ENCODE measurements at places on chromosomes 3 and 15.
A peak's percentile ranks its signal among the peaks of the same experiment; 100 is the strongest.

DNA sequence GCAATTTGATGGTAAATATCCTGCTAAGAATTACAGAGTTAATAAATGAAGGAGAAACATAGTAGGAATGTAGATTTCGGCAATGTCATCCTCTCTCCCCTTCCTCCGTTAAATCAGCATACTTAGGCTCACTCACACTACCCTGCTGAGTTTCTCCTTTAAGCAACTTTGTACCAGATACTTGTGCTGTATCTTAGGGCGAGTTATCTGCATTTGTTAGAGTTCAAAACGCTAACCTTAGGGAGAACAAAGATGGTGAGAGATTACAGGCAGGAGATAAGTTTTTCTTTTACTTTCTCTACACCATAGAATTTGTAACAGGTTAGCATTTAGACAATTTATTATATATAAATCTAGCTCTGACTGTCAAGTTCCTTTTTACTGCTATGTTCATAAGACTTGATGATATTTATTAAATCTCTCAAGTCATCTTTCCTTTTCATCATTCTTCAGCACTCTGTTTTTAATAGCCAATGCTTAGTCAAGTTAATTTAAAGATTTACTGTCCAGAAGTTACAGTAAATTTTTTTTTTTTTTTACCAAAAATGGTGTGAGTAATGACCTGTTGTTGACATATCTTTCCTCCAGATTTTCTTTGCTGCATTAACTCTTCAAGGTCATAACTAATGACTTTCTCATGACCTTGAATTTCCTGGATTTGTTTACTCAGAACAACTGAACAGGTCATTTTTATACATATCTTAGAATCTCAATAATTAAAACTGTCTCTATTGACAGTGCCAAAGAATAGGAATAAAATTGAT is 22.2 kb downstream of the SUCNR1 start:
- DNase-seq = no peak

DNA sequence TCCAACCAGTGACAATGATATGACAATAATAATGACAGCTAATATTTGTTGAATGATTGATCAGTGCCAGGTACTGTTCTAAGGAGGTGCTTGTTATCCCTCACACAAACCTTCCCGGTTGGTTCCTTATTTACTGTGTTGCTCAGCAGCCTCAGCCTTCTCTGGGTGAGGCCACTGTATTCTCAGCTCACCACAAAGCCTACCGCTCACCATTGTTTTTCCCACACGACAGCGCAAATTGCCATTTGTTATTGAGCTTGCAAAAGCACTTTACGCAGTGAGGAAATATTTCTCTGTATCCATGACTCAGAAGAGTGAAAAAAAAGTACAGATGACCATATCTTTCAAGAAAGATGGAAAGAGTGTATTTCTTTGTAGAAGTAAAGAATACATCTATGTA is 49.5 kb upstream of the PDZRN3 start:
- no peak for DNase-seq

DNA sequence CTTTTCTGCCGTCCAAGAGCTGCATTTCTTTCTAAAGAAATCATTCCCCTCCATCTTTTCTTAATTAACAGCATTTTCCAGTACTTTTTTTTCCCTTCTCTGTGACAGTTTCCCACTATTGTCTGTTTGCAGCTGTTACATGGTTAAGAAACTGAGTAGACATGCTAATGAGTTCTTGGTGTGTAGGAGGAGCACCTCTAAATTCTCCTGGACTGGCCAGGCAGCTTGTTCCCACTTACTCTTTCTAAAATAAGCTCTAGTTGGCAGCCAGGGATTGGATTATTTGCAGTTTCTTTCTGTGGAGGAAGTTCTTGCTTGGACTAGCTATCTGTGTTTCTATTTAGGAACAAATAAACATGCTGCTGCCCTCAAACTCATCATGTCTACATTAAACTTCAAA is 235.1 kb upstream of the GAP43 start:
- no peak for DNase-seq

DNA sequence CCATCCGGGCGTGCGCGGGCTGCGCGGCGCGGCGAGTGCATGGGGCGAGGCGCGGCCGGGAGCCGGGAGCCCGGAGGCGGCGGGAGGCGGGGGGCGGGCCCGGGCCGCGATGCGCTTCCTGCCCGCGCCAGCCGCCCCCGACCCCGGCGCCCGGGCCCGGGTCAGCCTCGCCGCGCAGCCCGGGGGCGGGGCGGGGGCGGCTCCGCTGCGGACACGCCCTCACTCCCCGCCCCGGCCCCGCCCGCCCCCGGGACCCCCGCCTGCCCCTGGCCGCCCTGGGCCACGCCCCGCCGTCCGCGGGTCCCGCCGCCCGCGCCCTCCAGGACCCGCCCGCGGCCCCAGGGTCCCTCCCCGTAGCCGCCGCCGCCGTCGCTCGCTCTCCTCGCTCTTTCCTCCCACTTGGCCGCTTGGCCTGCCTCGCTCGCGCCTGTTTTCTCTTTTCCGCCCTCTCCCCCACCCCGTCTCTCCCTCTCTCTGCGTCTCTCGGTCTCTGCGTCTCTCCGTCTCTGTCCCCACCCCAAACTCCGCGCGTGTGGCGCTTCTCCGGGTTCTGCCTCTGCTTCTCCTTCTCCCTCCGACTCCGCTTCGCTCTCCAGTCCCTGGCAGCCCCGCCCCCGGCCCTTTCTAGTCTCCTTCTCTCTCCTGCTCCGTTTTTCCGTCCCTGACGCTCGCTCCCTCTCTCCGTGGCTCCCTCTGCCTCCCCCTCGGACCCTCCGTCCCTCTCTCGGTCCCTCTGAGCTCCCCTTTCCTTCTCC is at the start of gene PLXND1:
Gene PLXND1, minus strand, starts transcription at position 41 of the 755 bp plus-strand sequence. Its CDS starts 37 bp downstream, at position 4.
- peak; percentile 93 for DNase-seq

DNA sequence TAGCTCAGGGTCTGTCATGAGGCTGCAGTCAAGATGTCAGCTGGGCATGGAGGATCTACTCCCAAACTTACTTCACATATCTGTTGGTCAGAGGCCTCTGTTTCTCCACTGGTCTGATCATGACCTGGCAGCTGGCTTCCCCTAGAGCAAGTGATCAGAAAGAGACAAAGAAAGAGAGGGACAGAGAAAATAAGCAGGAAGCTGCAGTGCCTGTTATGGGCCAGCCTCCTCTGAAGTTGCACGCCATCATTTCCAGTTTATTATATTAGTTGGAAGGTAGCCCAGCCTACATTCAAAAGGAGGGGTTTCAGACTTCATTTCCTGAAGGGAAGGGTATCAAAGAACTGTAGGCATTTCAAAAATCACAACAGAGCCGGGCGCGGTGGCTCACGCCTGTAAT is 5.0 kb upstream of the RPP25 start:
- DNase-seq = no peak

DNA sequence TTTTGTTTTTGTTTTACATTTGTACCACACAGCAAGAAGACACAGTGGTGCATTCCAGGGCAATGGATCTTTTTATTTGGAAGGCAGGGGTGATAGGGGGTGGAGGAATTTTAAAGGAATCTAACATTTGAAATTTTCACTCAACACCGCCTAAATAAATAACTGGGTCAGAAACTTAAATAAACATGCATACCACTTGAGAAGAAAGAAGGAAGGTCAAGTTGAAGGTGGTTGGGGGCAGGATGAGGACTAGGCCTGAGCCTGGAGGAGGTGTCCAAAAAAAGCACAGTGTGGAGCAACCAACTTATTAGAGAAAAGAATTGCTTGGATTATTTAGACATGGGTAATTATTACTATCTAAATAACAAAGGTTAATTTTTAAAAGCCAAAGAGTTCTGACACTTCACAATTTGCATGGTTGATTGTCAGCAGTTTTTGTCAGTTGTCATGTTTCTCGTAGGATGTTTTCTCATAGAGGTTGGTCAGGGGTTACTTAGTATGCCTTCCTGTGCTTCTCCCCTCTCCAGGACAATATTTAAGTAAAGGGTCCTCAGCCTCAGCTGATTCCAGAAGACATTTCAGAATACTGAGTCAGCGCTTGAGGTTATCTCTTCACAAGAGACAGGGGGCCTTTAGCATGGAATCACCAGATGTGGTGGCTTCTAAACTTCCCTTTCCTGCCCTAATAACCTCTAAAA is 173.7 kb upstream of the SLC2A2 start:
- no peak for DNase-seq

- DNase-seq = no peak
Measured at GRCh38 chr3:184567946-184568559, 6.5 kb downstream of the EPHB3 start.

- no peak for DNase-seq
Measured at GRCh38 chr3:168806871-168807270, 711.1 kb upstream of the GOLIM4 start.

GRCh38 chr3:79881431-79881830 is 113.6 kb upstream of the ROBO1 start:
- DNase-seq = no peak

- peak; percentile 93 for DNase-seq
Measured at GRCh38 chr3:11568503-11569155, 75.1 kb downstream of the VGLL4 start.

DNA sequence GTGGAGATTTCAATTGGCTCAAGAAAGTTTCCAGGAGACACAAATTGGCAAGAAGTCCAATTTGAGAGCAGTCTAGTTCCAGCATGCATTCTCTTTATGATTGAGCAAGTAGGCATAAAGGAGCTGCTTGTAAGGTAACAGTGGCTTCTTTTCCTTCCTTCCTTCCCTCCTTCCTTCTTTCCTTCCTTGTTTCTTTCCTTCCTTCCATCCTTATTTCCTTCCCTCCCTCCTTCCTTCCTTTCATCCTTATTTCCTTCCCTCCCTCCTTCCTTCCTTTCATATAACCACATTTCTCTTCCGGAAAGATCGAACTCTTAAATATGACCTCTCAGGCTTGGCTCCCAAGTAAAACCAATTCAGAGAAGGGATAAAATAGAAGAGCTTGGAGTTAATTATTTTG is 29.4 kb upstream of the ATP11B start:
- no peak for DNase-seq

DNA sequence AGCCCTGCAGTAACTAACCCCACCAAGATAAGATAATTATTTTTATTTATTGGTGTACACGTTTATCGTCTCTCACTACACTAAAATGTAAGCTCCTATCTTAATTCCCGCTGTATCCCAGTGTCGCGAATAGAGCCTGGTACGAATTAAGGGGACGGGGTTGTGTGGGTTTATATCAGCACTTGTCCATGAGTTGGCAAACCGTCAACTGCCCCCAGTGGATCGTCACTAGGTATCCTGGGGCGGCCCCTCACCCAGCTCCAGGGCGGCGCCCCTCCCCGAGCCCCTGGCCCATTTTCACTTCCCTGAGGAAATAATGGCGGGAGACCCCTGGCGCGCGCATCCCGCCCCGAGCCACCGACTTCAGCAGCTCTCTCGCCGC is 465 bp downstream of the RUVBL1 start:
- no peak for DNase-seq

- DNase-seq = no peak
Measured at GRCh38 chr15:31437686-31438085, 111.1 kb downstream of the KLF13 start.
